NCI-H2081 treated with DMSO at 0.1 percent for 48 hours (cell line): ENCODE measurements at places on chromosomes 16 and 17.

DNA sequence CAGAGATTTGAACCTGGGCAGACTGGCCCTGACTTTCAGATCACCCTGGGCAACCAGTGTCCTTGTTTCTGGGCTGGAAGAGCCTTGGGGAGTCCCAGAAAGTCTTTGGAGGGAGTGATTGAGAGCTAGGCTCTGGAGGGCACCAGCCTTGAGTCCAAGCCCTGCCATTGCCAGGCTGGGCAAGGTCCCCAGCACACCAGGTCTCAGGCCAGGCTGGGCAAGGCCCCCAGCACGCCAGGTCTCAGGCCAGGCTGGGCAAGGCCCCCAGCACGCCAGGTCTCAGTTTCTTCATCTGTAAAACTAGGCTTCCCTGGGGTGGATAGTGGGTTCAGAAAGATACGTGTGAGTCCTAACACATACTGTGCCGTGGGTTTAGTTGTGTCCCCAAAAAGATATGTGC lies 135.0 kb downstream of the IRF8 start:
- DNase-seq: no peak

GRCh38 chr17:265718-266117 lies 84.3 kb upstream of the DOC2B start:
- no peak for DNase-seq

GRCh38 chr17:65556014-65556909 lies 5.2 kb downstream of the AXIN2 start:
- no peak for DNase-seq

DNA sequence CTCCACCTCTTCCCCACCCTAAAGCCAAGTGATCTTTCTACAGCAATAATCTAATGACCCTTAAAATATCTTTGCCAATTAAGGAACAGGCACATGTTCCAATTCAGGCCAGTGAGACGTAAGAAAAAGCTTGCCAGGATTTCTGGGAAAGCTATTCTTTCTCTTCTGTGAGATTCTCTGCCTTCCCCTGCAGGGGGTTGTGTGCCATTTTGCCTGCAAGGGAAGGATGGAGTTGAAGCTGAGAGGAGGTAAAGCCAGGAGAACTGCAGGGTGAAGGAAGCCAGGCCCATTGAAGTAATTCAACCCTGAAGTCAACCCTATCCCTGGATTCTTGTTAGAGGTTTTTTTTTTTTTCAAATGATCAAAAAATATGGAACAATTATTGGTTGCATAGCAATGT lies 9.0 kb upstream of the LPO start:
- no peak for DNase-seq

DNA sequence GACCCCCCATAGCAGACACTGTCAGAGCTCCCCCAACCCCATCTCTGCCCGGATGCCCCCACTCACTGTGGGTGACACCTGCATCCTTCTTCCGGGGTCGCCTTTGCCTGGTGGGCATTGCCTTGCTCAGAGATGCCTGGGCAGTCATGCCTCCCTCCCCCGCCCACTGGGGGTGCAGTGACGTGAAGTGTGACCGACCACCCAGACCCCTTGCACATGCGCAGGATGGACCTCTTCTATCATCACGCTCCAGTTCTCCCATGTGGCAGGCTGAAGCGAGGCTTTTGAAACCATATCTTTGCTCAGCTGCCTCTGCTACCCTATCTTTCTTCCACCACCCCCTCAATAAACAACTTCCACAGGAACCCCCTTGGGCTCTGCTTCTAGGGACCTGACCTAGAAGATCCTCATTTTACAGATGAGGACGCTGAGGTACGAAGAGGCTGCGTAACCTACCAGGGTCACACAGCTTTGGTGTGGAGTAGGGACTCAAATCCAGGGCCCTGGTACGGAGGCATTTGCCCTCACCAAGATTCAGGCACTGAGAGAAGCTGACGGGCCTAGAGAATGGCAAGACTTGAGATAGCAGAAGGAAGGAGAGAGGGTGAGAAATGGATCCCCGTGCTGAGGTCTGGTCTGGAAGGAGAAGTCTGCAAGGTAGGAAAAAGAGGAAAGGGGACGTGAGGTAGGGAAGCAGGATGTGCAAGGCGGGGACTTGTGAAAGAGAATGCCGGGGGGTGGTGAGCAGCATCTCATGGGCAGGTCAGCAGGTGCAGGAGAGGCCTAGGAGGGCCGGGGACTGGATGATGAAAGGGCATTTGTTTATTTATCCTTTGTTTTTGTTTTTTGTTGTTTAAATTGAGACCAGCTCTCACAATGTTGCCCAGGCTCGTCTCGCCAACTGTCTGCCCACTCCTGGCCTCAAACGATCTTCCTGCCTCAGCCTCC lies 14.4 kb downstream of the NLRC5 start:
- DNase-seq: no peak

DNA sequence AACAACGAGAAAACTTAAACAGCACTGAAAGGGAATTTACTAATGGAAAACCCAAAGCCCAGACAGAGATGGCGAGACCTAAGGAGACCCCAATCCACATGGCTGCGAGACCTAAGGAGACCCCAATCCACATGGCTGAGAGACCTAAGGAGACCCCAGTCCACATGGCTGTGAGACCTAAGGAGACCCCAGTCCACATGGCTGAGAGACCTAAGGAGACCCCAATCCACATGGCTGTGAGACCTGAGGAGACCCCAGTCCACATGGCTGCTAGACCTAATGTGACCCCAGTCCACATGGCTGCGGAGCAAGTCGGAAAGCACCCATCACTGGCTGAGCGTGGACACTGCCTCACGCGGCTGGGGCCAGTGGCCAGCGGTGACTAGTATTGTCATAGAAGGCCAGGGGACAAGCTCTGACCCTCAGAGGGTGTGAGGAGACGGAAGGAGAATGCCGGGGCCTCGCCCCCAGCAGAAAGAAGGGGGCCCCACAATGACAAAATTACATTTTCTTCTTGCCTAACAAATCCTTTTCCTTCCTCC lies 241.8 kb downstream of the C16orf95 start:
- no peak for DNase-seq

GRCh38 chr16:24694931-24695330 lies 34.5 kb upstream of the TNRC6A start:
- no peak for DNase-seq

GRCh38 chr17:71689782-71690181 lies 431.0 kb upstream of the SOX9 start:
- no peak for DNase-seq

DNA sequence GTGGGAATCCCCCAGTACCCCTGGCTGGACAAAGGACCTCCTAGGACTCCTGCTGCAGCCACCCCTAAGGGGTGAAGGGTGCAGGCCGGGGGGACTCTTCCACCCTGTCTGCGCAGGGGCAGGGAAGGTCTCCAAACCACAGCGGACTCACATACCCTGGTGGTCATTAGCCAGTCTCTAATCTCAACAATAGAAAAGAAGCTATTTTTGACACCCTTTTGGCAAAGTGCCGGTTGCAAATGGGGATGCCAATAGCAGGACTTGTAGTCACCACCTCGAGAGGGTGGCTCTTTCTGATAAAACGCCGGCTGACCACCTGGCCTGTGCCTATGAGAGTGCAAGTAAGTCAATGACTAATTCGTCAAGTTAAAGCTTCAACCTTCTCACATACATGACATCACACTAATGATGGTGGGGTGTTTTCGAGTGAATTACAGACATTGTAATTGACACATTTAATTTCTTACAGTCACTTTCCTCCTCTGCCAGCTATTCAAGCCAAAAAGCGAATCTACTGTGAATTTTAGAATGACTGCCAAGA lies 23.1 kb upstream of the DNAH17 start:
- DNase-seq: no peak

DNA sequence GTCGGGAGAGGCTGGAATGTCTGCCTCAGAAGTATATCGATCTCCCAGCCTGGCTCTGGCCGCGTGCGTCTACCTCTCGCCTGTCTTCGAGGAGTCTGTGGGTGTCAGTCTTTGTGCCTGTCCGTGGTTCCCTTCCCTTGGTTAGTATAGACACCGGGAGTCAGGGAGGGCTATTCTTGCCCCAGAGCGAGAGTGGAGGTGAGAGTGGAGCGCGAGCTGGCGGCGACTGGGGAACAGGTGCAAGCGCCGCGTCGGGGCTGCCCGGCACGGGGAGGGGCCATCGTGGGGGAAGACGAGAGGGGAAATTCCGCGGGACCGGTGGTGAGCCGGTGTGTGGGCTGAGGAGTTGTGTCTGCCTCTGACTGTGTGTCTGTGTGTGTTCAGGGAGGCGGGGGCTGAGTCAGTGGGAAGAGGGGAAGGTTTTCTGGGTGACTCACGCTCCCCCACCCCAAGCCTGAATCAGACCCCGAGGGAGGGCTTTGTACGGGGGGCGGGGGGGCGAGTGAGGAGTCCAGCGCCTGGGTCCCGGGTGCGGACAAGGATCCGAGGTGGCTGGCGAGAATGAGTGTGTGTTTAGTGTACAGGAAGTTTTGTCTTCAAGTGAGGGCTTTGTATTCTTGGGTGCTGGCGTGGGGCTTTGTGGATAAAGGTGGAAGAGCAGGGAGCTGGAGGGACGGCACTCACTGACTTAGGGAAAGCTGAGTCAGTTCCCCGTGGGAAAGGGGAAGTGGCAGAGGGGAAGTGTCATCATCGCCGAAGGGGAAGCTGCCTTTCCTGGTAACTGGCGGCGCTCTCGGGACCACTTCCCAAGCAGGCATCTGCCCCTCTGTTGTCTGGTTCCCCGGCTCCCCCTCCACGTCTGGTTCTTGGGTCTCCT lies 8.6 kb downstream of the KDM6B start:
- no peak for DNase-seq

- DNase-seq: no peak
Measured at GRCh38 chr16:19304750-19305149, 19.2 kb downstream of the CLEC19A start.
